ENCODE measurements at places on chromosomes 13 and 19.

- DNase-seq, result no peak
These were observed 961.9 kb downstream of the DIAPH3 start for GRCh38 chr13:59201841-59202240.

DNA sequence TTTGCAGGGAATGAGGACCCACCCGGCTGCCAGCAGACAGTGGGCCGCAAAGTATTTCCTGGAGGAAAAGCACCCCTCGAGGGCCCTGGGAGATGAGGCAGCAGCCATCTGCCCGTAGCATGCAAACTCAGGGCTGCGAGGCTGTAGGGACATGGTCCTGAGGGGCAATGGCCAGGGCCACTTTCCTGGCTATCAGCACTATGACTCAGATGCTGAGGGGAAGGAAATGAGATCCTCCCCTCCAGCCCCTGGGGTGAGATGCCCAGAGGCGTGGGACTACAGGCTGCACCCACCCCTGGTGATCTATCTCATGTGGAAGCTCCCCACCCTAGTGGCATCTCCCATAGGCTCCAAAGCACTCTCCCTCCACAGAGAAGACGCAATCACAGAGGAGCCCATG is 80.1 kb downstream of the SLC7A1 start:
- no peak for DNase-seq

DNA sequence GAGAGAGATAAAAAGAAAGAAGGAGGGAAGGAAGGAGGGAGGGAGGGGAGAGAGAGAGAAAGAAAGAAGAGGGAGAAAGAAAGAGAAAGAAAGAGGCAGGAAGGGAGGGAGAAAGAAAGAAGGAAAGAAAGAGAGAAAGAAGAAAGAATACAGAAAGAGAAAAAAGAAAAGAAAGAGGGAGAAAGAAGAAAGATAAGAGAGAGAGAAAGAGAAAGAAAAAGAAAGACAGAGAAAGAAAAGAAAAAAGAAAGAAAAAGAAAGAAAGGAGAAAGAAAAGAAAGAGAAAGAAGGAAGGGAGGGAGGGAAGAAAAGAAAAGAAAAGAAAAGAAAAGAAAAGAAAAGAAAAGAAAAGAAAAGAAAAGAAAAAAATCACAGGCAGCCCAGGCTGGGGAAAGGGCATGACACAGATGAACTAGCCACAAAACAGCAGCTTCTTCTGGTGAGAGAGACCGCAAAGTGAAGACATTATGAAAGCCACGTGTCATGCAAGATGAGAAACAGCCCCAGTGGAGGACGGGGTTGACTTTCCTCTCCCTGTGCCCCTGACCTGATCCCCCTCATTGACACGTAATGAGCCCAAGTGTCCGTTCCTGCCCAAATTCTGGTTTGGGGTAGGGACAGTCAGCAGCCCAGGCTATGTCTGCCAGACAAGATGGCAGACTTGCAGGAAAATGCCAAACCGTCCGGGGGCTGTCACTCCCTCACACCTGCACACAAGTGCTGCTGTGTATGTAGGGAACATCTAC is 102.1 kb downstream of the INSR start:
- peak; percentile 19 for DNase-seq

- no peak for DNase-seq
These were observed 95.1 kb downstream of the RAB20 start for GRCh38 chr13:110466266-110466915.

DNA sequence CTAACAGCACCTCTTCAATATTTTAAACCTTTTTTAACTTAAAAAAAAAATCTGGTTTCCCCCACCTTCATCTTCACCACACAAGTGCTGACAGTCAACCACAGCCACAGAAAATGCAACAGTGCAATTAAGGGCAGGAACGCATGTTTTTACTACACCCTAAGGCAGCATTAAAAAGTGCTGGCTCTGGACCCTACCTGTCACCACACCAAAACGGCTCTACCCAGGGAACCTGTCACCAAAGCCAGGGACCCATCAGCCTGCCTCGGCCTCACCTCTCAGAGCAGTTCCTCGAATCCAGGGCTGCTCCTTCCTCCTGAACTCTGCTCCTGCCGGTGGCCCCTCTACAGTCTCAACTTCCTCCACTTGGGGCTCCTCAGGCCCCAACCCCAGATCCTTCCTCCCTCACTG is 22.5 kb upstream of the SLC35E1 start:
- no peak for DNase-seq

GRCh38 chr19:49210108-49210900 is 52.7 kb downstream of the TRPM4 start:
- peak; percentile 22 for DNase-seq

DNA sequence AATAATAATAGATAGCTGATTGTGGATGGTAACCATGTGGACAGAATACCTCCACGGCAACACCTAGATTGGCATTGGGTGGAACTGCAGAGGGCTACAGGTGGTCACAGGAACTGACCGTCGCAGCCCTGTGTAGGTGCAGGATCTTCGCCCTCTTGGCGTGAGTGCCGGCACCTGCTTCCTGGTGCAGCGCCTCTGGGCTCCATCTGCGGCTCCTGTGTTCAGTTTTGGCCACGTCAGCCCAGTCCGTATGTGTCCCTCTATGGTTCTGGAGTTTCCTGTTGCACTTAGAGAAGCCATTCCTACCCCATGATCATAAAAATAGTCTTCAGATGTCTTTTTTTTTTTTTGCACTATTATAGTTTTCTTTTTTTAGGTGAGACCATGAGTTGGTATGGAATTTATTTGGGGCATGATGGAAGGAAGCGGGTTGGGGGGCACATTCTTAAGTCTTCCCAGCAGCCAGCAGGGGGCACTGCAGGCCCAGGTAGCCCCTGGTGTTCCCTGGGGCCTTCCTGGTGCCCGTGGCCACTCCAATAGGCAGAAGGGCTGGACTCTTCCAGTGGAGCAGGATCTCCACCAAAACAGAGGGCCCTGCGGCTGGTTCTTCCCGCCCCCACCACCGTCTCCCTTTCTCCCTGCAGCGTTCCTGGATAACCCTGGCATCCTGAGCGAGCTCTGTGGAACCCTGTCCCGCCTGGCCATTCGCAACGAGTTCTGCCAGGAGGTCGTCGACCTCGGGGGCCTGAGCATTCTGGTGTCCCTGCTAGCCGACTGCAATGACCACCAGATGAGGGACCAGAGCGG is 10.1 kb upstream of the SLC25A42 start:
- DNase-seq, result peak; percentile 49

- DNase-seq, result no peak
These were observed at the start of gene CCDC8 for GRCh38 chr19:46413262-46414031. Gene CCDC8 (minus strand): TSS chr19:46413564. CDS start chr19:46412810, 754 bp downstream.

- DNase-seq, result no peak
These were observed 59.6 kb downstream of the DCT start for GRCh38 chr13:94419925-94420305.

GRCh38 chr19:48872884-48873475 is 759 bp downstream of the PPP1R15A start:
- peak; percentile 52 for DNase-seq

DNA sequence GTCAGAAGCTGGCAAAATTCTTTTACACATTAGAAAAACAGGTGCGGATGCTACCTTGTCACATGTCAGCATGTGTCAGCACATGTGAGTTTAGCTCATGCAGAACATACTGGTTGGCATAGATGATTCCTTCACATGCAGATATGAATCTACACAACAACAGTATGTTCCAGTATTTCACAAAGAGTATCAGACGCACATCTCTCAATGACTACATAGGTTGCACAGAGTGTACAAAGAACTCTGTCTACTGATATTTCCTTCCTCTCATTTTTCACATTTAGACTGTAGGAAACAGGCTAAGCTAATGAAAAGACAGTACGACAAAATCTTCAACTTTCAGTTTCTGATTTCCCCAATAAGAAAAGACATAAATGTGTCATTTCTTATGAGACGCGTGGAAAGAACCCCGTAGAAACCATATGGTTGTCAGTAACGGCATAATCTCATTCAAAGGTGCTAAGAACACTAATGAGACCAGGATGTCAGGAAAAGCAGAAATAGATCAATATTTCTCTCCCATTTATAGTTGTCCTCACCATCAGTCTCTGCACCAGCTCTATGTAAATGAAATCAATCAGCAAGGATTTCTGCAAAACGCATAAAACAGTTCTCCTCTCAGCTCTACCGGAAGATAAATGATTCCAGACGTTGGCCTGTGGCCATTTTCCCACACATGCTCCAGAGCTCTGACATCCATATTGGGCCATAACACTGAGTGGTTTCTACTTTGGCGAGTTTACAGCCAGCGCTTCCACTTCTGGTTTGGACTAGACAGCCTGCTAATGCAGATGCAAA is 81.2 kb downstream of the STARD13 start:
- no peak for DNase-seq

- DNase-seq, result no peak
These were observed 298.8 kb downstream of the SHISA2 start for GRCh38 chr13:25752957-25753551.

GRCh38 chr13:40290758-40291157 is 375.7 kb downstream of the FOXO1 start:
- no peak for DNase-seq

GRCh38 chr13:101053301-101054093 is 362.8 kb downstream of the NALCN start:
- no peak for DNase-seq

- peak; percentile 3 for DNase-seq
These were observed at the start of gene ACP7 for GRCh38 chr19:39083983-39084731. Gene ACP7 (plus strand): TSS chr19:39084368. CDS start chr19:39085270, 902 bp downstream.

- peak; percentile 70 for DNase-seq
These were observed at the start of gene SLAIN1 for GRCh38 chr13:77697217-77698103. Gene SLAIN1 (plus strand): TSS chr13:77697687. CDS start chr13:77697914, 227 bp downstream.
